Retina (tissue), 1 donor: ENCODE measurements at places on chromosomes 1 and 21.

- no peak for DNase-seq
Observed at GRCh38 chr1:76840278-76840677, 27.0 kb upstream of the ST6GALNAC5 start.

DNA sequence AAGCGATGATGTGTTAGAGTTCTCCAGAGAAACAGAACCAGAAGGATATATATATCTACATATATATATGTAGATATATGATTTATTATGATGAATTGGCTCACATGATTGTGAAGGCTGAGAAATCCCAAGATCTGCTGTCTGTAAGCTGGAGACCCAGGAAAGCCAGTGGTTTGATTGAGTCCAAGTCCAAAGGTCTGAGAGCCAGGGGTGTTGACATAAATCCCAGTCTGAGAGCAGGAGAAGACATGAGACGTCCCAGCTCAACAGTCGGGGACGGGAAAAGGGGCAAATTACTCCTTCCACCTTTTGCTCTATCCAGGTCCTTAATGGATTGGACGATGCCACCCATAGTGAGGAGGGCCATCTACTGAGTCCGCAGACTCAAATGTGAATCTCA is 126.6 kb downstream of the PRDM2 start:
- DNase-seq = no peak

DNA sequence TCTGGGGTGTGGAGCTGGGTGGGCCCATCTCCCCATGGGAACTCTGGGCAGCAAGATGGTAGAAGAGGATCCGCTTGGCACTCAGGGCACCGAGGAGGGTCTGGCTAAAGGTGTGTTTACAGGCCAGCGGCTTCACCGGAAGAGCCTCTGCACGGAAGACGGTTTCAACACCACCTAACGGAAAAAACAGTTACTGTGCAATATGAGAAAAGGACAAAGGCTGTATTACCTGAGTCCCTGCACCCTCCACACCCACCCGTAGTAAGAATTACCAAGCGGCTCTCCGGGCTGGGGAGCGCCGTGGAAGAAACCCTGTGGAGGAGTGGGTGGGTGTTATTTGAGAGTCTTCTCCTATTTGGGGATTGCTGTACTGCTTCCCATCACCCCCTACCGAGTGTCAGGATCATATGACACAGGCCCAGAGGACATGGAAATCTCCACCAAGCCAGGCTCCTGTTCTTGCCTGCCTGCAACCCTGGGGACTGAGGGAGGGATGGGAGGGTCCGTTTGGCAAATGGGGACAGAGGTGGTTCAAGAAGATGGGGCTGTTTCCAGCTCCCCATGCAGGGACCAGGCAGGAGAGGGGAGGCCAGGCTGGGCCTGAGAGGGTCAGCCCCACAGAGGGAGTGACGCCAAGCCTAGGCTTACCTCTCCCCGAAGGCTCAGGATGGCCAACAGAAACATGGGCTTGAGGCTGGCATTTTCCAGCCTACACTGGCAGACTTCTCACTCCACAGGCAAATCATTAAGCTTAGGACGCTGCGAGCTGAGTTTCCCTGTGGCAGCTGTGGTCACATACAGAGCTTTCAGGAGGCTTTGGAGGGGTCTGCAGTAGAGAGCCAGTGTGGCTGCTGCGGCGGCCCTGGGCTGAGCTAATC is 203.5 kb upstream of the TMEM51 start:
- DNase-seq = no peak

DNA sequence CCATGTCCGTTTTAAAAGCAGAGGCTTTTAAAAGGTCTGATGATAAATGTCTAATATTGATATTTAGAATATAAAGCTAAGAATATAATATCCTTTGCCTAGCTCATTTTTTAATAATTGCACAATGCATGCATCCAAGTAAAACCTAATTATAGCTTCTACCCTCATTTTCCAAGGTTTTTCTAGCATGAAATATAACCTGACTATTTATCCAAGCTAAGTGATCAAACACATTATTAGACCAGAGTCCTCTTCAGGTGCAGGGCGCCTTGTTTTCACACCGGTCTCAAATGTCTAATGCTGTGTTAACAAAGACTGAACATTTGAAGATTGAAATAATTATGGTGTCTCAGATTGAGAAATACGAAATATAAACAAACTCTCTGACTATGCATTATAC is 648.9 kb upstream of the CXADR start:
- DNase-seq = no peak

- DNase-seq = no peak
Observed at GRCh38 chr1:84148758-84149157, 4.7 kb downstream of the PRKACB start.

DNA sequence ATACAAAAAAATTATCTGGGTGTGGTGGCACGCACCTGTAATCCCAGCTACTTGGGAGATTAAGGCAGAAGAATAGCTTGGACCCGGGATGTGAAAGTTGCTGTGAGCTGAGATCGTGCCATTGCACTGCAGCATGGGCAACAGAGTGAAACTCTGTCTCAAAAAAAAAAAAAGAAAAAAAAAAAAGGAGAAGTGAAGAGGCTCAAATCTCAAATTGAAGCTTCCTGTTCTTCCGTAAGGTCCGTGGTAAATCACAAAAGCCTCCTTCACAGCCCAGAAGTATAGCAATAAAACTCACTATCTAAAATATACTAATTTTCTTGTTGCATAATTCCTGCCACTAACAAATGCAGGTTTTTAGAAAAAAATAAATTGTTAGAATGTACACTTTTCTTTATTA is 498.2 kb upstream of the BRINP3 start:
- no peak for DNase-seq
